ENCODE measurements at places on chromosomes 4 and X. TPM values are rescaled to one million over a fixed set of nuclear protein-coding genes. Genes with fewer than 3 reads are reported as not detected.

F8A2 gene
- total RNA-seq, result not detected

UTP3 gene
- total RNA-seq, result 24.6 TPM

CT47C1 gene
- not detected for total RNA-seq

GRIA3 gene
- 21.6 TPM for total RNA-seq

WDFY3 gene
- total RNA-seq, result 205 TPM

IL2RG gene
- 1.3 TPM for total RNA-seq

MTNR1A gene
- total RNA-seq, result 1.6 TPM

FREM3 gene
- total RNA-seq, result 0.93 TPM

TLR6 gene
- total RNA-seq, result 2.0 TPM

SAP30 gene
- 52.1 TPM for total RNA-seq

NEXMIF gene
- total RNA-seq, result 13.9 TPM

MAGEE1 gene
- total RNA-seq, result 9.6 TPM

GPR82 gene
- total RNA-seq, result not detected

CORIN gene
- 1.7 TPM for total RNA-seq

FGF13 gene
- total RNA-seq, result 42.1 TPM

ANTXR2 gene
- 40.0 TPM for total RNA-seq

CLNK gene
- 0.16 TPM for total RNA-seq

MYL5 gene
- 18.5 TPM for total RNA-seq

UGT8 gene
- total RNA-seq, result 2.1 TPM

RUFY3 gene
- total RNA-seq, result 183 TPM

SHROOM3 gene
- total RNA-seq, result 51.4 TPM

GLRA3 gene
- 1.9 TPM for total RNA-seq

GABRB1 gene
- 3.4 TPM for total RNA-seq

RASSF6 gene
- total RNA-seq, result 4.2 TPM

MAGEB1 gene
- total RNA-seq, result not detected

HNRNPDL gene
- 320 TPM for total RNA-seq

MAD2L1 gene
- 5.8 TPM for total RNA-seq

ADAM29 gene
- 0.16 TPM for total RNA-seq

ATP8A1 gene
- total RNA-seq, result 105 TPM

DSPP gene
- 0.05 TPM for total RNA-seq

SERPINA7 gene
- not detected for total RNA-seq

TDO2 gene
- total RNA-seq, result 0.82 TPM

ARHGEF9 gene
- total RNA-seq, result 72.8 TPM

JADE3 gene
- 14.0 TPM for total RNA-seq

SH2D1A gene
- total RNA-seq, result not detected

ATP1B4 gene
- 19.1 TPM for total RNA-seq

DDX53 gene
- not detected for total RNA-seq

ASMT gene
- total RNA-seq, result 1.2 TPM

CXCL11 gene
- total RNA-seq, result not detected

GAK gene
- 83.1 TPM for total RNA-seq

GPC4 gene
- total RNA-seq, result 22.0 TPM

NPFFR2 gene
- 3.2 TPM for total RNA-seq

PF4V1 gene
- not detected for total RNA-seq

GIMD1 gene
- 0.49 TPM for total RNA-seq

NHSL2 gene
- total RNA-seq, result 15.6 TPM

SRPK3 gene
- 6.9 TPM for total RNA-seq

NXF2 gene
- total RNA-seq, result not detected

CLIC2 gene
- total RNA-seq, result 4.8 TPM

UCHL1 gene
- total RNA-seq, result 374 TPM

VCX gene
- total RNA-seq, result not detected

MCUB gene
- 45.2 TPM for total RNA-seq

AR gene
- total RNA-seq, result 8.9 TPM

PNMA6A gene
- total RNA-seq, result 11.5 TPM

ARSJ gene
- 6.1 TPM for total RNA-seq

MAB21L2 gene
- total RNA-seq, result 47.0 TPM

SERTM2 gene
- total RNA-seq, result 2.4 TPM

TMEM156 gene
- total RNA-seq, result 1.6 TPM

PDGFRA gene
- 158 TPM for total RNA-seq
